ENCODE measurements at places on chromosomes 3 and 15. TPM values are rescaled to one million over a fixed set of nuclear protein-coding genes. Genes with fewer than 3 reads are reported as not detected.

UCN2 gene
- 1.9 TPM for total RNA-seq

ZNF385D gene
- total RNA-seq: 1.3 TPM

FBLN2 gene
- 15.9 TPM for total RNA-seq

NTRK3 gene
- total RNA-seq: not detected

MGLL gene
- 49.4 TPM for total RNA-seq

PCYT1A gene
- 55.0 TPM for total RNA-seq

LNP1 gene
- total RNA-seq: 3.2 TPM

POLQ gene
- 4.7 TPM for total RNA-seq

FBXL22 gene
- total RNA-seq: 0.15 TPM

STAC gene
- total RNA-seq: 4.3 TPM

OXTR gene
- 7.6 TPM for total RNA-seq

LOXL1 gene
- total RNA-seq: 112 TPM

SV2B gene
- not detected for total RNA-seq

GALNT15 gene
- total RNA-seq: 10.4 TPM

TMCC1 gene
- total RNA-seq: 3.4 TPM

BDH1 gene
- total RNA-seq: 10.1 TPM

DISP2 gene
- total RNA-seq: 0.30 TPM

BCHE gene
- 10.0 TPM for total RNA-seq

DPPA2 gene
- total RNA-seq: not detected

CFAP92 gene
- not detected for total RNA-seq

IMPG2 gene
- under 0.01 TPM for total RNA-seq

SUSD5 gene
- total RNA-seq: 6.2 TPM

CASR gene
- not detected for total RNA-seq

HDC gene
- not detected for total RNA-seq

TRPC1 gene
- total RNA-seq: 8.2 TPM

FMN1 gene
- total RNA-seq: 6.7 TPM

GNAT1 gene
- not detected for total RNA-seq

RTP3 gene
- total RNA-seq: not detected

ACTRT3 gene
- total RNA-seq: 3.7 TPM

CPLX3 gene
- not detected for total RNA-seq

PLD1 gene
- total RNA-seq: 4.9 TPM

KBTBD12 gene
- total RNA-seq: not detected

CISH gene
- total RNA-seq: 2.1 TPM

CNTN3 gene
- 0.84 TPM for total RNA-seq

SUCNR1 gene
- not detected for total RNA-seq

KCNMB3 gene
- total RNA-seq: 0.34 TPM

GOLGA6A gene
- not detected for total RNA-seq

PTH1R gene
- 0.34 TPM for total RNA-seq

CFAP44 gene
- total RNA-seq: 0.17 TPM

GABRG3 gene
- total RNA-seq: not detected

NRROS gene
- under 0.01 TPM for total RNA-seq

GOLGA8G gene
- not detected for total RNA-seq

ZIC4 gene
- not detected for total RNA-seq

RCCD1 gene
- total RNA-seq: 25.2 TPM

SGO1 gene
- total RNA-seq: 9.5 TPM

MEGF11 gene
- not detected for total RNA-seq

CCR8 gene
- not detected for total RNA-seq

NANOGP8 gene
- not detected for total RNA-seq

NEIL1 gene
- total RNA-seq: 2.1 TPM

KBTBD13 gene
- not detected for total RNA-seq

GOLGA8Q gene
- total RNA-seq: not detected

TRAIP gene
- total RNA-seq: 10.3 TPM

DUOX2 gene
- not detected for total RNA-seq

OCA2 gene
- total RNA-seq: not detected

KBTBD8 gene
- total RNA-seq: 0.74 TPM

OR4F6 gene
- not detected for total RNA-seq

AGBL1 gene
- not detected for total RNA-seq

AMIGO3 gene
- 0.50 TPM for total RNA-seq
